ENCODE measurements at places on chromosomes 6 and 20. TPM values are rescaled to one million over a fixed set of nuclear protein-coding genes. Genes with fewer than 3 reads are reported as not detected.
A peak's percentile ranks its signal among the peaks of the same experiment; 100 is the strongest.

DNA sequence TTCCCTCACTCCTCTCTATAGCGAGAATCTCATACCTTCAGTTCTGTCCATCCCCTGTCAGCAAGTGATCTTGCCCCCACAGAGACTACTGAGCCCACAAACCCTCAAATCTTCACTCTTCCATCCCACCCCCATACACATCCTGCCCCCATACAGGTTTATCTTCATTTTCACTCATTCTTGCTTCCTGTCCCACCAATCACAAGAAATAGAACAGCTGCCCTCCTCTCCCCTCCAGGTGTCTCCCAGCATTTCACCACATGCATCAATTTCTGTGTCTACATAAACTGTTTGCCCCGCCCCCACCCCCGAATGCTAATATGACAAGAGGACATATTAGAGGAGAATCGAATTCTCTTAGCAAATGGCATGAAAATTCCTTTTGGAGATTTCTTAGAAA is 54.9 kb upstream of the CARMIL1 start:
- no peak for DNase-seq

DNA sequence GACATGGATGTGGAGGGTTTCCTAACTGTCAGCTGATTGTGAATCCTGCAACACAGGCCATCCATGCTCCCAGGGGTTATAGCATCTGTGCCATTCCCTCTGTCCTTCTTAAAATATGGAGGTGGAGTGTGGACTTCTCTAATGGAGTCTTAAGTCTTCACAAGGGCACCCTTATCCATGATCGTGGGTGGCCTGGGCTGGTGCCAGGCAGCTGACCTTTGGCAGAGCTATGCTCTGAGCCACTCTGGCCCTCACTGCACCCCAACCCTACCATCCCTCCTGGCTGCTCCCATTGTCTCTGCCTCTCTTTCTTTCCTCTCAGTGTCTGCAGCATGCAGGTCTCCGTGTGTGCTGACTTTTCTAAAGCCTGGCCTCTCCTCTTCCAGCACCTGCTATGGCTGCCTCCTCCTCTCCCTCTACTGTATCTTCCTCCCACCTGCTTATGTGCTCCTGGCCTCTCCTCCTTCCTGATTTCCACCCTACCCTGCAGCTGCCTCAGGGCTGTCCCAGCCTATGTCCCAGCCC is 11.2 kb upstream of the PCMTD2 start:
- no peak for DNase-seq

- peak; percentile 72 for DNase-seq
Measured at GRCh38 chr6:32940656-32941213, at the start of gene HLA-DMB. HLA-DMB (minus strand) TSS chr6:32941028; CDS start chr6:32940807, 221 bp downstream.

- no peak for DNase-seq
Measured at GRCh38 chr6:40135491-40136072, 201.3 kb upstream of the MOCS1 start.

Gene ENPP5
- total RNA-seq: 8.8 TPM

DNA sequence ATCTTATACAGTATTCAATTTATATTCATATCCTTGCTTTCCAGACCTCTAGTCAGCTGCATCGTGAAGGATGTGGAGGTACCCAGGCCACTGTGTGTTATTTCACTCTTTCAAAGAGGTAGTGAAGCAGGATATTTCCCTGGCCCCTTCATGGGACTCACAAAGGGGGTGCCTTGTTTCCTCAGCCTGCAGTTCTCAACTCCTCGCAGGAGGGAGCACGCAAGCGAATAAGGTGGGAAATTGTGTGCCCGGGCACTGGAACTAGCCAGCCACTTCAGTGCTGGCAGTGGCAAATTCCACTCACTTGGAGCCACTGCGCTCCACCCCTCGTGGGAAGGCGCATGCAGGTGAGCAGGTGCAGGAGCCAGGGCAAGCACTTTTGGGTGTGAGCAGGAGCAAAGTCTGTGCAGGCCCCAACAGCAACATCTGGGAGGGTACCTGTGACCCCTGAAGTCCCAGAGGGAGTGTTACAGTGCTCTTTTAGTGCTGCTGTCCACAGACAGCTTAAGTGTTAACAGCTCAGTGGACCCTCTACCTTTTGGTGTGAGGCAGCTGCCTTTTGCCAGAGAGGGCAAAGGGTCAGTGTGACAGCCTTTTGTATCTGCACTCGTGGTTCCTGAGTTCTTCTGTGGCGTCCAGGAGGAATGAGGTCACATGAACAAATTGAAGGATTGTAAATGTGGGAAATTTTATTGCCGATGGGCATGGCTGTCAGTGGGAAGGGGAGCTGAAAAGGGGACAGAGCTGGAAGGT is 49.4 kb upstream of the FAM135A start:
- DNase-seq: peak; percentile 70

DNA sequence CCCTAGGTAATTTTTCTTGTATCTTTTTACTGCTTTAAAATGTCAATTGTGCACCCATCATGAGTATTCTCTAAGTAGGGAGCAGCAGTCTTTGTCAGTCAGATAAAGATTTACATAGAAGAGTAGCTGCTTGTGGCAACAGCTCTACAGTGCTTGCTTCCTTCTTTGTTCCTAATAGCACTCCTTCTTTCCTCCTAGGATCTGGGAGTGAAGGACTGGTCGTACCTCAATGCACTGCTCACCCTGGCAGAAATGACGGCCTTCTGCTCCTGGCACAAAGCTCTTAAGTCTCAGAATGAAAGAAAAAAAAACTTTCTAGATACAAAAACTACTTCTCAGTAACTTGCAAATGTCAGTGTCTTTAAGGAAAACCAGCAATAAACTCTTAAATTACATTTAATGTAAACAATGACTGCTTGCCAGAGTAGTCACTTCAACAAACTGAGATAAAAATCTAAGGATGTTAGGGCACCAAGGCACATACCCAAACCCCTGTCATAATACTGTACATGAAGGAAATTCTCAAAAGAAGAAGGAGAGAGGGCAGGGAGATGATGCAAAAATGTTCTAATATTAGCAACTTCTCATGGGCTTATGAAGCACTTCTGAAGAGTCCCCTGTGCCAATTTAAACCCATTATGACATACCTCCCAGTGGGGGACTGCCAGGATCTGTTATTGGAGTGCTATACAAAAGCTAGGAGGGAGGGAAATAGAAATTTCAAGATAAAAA is 34.0 kb downstream of the NCOA6 start:
- DNase-seq: no peak

GRCh38 chr20:5416086-5416485 is 99.3 kb upstream of the PROKR2 start:
- no peak for DNase-seq

GRCh38 chr6:26464416-26465131 is 6.8 kb downstream of the BTN2A1 start:
- DNase-seq: no peak

DNA sequence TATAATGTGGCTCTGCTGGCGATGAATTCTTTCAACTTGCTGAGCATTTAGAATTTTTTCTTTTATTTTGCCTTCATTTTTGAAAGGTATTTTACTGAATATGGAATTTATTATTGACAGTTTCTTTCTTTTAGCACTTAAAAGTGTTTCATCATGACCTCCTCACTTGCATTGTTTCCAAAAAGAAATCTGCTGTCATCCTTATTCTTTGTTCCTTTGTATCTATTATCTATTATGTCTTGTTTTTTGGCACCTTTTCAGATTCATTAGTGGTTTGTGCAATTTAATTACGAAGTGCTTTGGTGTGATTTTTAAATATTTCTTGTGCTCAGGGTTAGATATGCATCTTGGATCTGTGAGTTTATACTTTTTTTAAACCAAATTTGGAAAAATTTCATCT is 26.0 kb upstream of the SLC22A2 start:
- DNase-seq: no peak

- DNase-seq: no peak
Measured at GRCh38 chr6:114939630-114940029, 596.8 kb upstream of the HS3ST5 start.

GRCh38 chr6:53591873-53592272 is 47.0 kb upstream of the GCLC start:
- DNase-seq: no peak

- DNase-seq: no peak
Measured at GRCh38 chr20:34014878-34015277, 21.2 kb downstream of the RALY start.

Gene PTK7
- total RNA-seq: 26.4 TPM

DNA sequence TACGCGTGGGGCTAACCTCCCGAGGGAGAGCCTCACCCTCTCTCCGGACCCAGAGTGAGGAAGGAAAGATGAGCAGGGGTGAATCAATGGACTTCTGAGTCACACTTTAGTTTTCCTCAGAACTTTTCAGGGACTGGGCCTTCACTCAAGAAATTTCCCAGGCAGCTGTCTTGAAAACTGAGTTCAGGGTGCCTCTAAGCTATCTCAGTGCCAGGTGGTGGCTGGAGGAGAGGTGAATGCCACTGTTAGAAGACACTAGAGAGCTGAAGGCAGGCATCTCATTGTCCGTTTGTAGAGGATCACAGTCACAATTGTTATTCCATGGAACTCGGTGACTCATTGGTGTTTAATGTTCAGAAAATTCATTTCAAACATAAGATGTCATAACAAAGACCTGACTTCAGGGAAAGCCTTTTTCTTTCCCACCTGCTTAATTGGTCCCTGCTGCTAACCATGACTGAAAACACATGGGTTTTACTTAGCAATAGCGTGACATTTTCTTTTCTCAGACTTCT is 5.3 kb upstream of the SERPINB6 start:
- no peak for DNase-seq

DNA sequence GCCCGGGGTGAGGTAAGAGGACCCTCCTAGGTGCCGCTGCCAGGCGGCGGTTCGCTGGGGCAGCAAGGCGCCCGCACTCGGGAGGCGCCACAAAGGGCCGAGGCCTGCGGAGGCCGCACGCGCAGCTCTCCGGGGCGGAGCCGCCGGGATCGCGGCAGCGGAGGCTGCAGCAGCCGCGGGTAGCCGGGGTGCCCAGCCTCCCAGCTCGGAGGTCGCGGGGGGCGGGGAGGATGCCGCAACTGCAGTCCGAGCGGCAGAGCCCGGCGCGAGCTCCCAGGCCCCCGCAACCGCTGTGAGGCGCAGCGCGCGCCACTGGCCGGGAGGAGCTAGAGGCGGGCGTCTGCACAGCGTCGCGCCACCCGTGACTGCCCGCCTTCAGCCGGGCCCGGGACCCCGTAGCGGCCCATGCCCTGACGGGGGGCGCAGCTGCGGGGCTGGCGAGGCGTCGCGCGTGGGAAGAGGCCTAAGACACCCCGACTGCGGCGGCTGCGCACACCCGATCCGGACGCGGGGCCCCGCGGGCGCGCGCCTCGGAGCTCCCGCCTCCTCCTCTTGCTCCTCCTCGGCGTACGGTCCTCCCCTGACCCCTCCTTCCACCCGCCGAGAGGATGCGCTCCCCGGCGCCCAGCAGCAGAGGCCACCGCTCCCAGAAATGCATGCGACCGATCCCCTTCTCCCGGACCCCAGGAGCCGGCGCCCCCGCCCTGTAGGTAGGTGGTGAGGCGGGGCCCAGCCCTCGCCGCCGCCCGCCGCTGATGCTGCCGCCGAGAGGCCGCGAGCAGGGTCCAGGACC is at the start of gene NCOA7:
Gene NCOA7, plus strand, starts transcription at position 603 of the 793 bp plus-strand sequence. CDS start 24,395 bp downstream, outside the sequence.
- peak; percentile 78 for DNase-seq

DNA sequence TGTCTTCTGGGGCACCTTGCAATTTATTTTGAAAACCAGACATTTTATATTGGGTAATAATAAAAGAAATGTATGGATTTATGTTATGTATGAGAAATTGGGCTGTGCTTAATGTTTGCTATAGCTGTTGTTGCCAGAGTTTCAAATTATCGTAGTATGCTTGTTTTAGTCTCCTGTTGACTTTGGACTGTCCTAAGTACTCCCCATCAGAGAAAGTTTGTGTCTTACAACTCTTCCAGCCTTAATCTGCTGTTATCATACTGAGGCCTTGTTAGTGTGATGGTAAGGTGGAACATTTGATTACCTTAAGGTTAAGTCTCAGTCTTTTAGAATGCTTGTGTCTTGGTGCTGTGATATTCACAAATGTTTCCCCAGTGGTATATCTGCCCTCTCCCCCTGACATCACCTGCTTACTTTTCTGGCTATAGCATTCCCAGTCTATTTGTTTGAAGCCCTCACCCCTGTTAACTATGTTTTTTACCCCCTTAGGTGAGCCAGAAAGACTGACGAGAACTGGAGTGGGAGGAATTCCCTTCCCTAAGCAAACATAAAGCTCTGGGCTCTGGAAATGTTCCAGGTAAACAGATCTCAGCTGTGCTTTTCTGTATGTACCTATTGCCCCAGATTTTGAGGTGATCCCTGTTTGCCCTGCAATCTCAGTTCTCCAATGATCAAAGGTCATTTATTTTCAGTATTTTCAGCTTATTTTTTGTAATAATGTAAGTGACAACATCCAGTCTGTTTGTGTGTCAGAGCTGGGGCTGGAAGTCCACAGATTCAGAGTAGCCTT is 581.1 kb upstream of the CITED2 start:
- DNase-seq: no peak
